ENCODE measurements at places on chromosomes 2 and 18. TPM values are rescaled to one million over a fixed set of nuclear protein-coding genes. Genes with fewer than 3 reads are reported as not detected.

Gene CCDC148
- not detected for total RNA-seq

Gene CD8B2
- total RNA-seq, result 0.10 TPM

Gene IKZF2
- 1.7 TPM for total RNA-seq

Gene HOXD4
- not detected for total RNA-seq

- H3K27me3 ChIP-seq, result no peaks in the 10 kb centered on the region
- H3K36me3 ChIP-seq, result no peaks in the 10 kb centered on the region
- no peak overlapping the region for H3K27ac ChIP-seq
- no peak overlapping the region for H3K4me3 ChIP-seq
These were observed 27.3 kb downstream of the SFXN5 start for GRCh38 chr2:73043929-73044832.

DNA sequence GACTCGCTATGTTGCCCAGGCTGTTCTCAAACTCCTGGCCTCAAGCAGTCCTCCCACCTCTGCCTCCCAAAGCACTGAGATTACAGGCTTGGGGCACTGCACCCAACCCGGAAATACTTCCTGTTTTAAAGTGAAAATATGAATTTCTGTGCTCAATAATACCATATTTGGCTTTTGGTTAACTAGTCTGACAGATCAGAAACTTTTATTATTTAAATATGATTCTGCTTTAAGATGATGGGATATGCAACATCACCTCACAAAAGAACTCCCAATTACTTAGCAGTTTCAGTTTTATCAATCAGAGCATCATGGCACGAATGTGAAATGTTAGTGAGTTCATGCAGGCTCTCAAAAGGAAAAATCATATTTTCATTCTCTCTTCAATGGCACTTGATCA, 120.6 kb downstream of the PTRHD1 start:
- H3K36me3 ChIP-seq, result peaks cover 13% of the 10 kb centered on the region
- no peak overlapping the region for H3K4me3 ChIP-seq
- no peak overlapping the region for H3K27ac ChIP-seq
- no peaks in the 10 kb centered on the region for H3K27me3 ChIP-seq
- peaks cover 6% of the 10 kb centered on the region for H3K4me1 ChIP-seq

GRCh38 chr2:199405241-199405640, 52.5 kb downstream of the SATB2 start:
- no peak overlapping the region for H3K4me3 ChIP-seq
- no peaks in the 10 kb centered on the region for H3K36me3 ChIP-seq
- DNase-seq, result no peak
- no peak overlapping the region for H3K27ac ChIP-seq

GRCh38 chr2:206873423-206873822, 65.9 kb upstream of the CPO start:
- no peak for DNase-seq
- no peak overlapping the region for H3K27ac ChIP-seq
- no peaks in the 10 kb centered on the region for H3K27me3 ChIP-seq
- no peak overlapping the region for H3K4me3 ChIP-seq

GRCh38 chr2:68124321-68124720, 33.4 kb upstream of the PNO1 start:
- no peaks in the 10 kb centered on the region for H3K36me3 ChIP-seq
- no peaks in the 10 kb centered on the region for H3K27me3 ChIP-seq
- peaks cover 2% of the 10 kb centered on the region for H3K4me1 ChIP-seq
- no peak overlapping the region for H3K4me3 ChIP-seq
- H3K27ac ChIP-seq, result no peak overlapping the region
- no peak for DNase-seq

Gene DNAJC5G
- total RNA-seq, result not detected

DNA sequence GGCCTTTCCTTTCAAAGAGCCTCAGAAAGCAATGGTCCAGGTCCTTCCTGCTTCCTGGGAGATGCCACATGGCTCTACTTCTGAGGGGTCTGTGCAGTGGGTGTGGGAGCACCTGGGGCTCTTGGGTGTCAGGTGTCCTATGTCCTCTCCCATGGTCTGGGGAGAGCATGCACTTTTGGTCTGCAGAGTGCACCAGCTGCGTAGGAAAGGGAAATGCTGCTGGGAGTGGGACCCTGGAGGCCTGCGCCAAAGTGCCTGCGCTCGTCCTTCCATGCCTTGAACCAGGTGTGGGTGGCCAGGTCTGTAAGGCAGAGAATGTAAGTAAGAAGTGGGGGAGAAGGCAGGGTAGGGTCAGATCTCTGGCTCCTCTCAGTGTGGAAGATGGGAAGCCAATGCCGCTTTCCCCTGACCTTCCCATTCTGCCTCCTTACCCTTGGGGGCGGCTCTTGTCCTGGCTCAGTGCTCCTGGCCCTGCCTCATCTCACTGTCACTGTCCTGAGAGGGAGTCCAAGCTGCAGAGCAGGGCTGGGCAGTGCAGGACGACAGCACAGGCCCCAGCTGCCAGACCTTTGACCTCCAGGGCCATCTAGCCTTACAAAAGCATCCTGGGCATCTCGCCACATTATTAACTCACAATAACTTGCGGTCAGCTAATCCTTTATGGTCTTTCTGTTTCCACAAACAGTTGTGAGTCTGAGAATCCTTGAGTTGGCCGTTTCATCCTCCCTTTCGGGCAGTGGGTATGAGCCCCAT, 6.6 kb upstream of the PROM2 start:
- no peak for DNase-seq
- no peaks in the 10 kb centered on the region for H3K4me1 ChIP-seq
- no peaks in the 10 kb centered on the region for H3K27me3 ChIP-seq
- H3K36me3 ChIP-seq, result no peaks in the 10 kb centered on the region

DNA sequence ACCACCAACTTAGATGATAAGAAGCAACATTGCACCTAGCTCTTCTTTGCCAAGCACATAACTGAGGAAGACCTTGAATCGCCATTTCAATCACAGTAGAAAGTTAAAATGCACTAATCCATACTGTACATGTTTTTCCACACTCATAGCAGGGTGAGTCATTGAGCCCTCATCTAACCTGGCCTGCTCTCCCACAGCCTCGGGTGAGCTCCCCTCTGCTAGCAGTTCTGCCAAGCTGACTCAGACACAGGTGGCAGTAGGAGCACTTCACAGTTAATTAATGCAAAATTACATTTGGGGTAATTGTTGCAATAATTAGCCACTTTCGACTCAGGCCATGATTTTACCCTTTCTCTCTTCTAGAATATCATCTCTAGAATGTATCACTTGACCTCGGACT, 1632.8 kb upstream of the CELF4 start:
- no peak for DNase-seq
- H3K4me3 ChIP-seq, result no peak overlapping the region
- H3K36me3 ChIP-seq, result no peaks in the 10 kb centered on the region
- no peaks in the 10 kb centered on the region for H3K27me3 ChIP-seq

Gene UBE2F
- 45.5 TPM for total RNA-seq

DNA sequence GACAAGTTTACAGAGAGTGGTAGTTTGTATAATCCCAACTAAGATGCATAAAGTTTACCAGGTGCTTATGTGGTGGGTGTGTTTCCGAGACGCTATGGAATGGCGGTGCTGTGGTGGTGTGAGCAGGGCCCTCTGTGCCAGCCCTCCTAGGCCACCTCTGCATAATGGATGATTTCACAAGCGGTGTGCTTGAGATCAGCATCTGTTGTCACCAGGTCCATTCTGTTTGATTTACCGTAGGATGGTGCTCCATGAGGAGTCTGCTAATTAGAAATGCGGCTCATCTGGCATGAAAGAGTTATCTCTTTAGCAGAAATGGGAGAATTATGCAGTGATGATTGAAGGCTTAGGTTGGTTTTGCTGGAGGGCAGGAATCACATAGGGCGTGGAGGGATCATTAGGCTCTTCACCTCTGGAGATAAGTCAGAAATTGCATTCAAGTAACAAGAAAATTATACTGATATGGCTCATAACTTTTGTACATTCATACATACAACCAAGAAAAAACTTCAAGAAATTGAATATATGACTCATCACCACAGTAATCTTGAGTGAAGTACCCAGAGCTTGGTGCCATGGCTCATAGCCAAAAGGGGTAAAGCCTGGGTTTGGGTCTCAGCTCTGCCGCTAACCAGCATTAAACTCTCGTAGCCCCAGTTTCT, 41.4 kb downstream of the CRIM1 start:
- no peaks in the 10 kb centered on the region for H3K36me3 ChIP-seq
- no peak for DNase-seq
- no peaks in the 10 kb centered on the region for H3K4me1 ChIP-seq
- no peak overlapping the region for H3K4me3 ChIP-seq

DNA sequence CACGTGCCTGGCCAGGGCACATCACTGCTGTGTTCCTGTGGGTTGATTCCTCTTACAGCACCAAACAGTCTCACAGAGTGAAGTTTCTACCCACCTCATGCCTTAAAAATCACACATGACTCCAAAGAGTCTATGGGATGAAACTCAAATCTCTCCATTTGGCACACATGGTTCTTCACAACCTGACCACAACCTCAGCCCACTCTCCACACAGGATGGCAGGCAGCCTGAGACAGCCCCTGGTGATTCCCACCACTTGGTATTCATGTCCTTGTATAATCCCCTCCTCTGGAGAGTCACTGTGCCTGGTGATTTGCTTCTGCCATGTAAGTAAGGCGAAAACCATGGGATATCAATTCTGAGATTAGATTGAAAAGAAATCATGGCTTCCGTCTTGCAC, 46.2 kb downstream of the LBH start:
- no peak overlapping the region for H3K27ac ChIP-seq
- peak; percentile 34 for DNase-seq
- H3K4me1 ChIP-seq, result peaks cover 53% of the 10 kb centered on the region

GRCh38 chr2:23632386-23632785, 247.4 kb downstream of the KLHL29 start:
- H3K4me3 ChIP-seq, result no peak overlapping the region
- no peaks in the 10 kb centered on the region for H3K4me1 ChIP-seq
- no peak overlapping the region for H3K27ac ChIP-seq
- H3K36me3 ChIP-seq, result no peaks in the 10 kb centered on the region

DNA sequence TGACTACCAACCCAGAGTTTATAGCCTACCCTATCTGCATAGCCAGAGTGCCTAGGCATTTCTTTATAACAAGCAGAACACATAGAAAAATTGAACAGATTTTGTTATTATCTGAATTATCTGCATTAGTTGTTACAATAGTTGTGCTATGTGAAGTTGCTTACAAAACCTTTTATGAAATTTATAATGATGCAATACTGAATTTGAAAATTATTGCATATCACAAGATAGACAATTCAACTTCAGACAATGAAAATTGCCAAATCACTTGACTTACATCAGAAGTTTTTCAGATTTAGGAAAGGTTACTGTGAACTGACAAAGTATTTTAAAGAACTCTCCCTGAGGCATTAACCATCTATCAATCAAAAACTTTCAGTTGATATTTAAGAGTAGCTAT, 437.9 kb upstream of the PIK3C3 start:
- no peak overlapping the region for H3K27ac ChIP-seq
- H3K36me3 ChIP-seq, result no peaks in the 10 kb centered on the region
- no peaks in the 10 kb centered on the region for H3K4me1 ChIP-seq
- H3K4me3 ChIP-seq, result no peak overlapping the region

DNA sequence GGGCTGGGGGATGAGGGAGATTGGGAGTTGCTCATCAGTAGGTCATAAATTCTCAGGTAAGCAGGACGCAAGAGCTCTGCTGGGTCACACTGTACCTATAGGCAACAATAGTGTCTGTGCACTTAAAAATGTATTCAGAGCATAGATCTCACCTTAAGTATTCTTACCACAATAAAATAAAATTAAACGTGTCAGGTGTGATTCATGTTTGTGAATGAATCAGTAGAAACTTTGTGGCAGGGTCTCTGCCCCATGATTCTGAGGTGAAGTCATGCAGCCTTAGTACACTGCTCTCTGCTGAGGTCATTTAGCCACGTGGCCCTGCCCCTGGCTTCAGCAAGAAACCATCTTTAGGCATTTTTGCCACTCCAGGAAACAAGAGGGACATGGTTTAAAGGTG, 253.8 kb downstream of the FBXO15 start:
- no peaks in the 10 kb centered on the region for H3K36me3 ChIP-seq
- H3K27me3 ChIP-seq, result peaks cover 7% of the 10 kb centered on the region
- H3K4me3 ChIP-seq, result no peak overlapping the region
- no peaks in the 10 kb centered on the region for H3K4me1 ChIP-seq
- H3K27ac ChIP-seq, result no peak overlapping the region
- no peak for DNase-seq

DNA sequence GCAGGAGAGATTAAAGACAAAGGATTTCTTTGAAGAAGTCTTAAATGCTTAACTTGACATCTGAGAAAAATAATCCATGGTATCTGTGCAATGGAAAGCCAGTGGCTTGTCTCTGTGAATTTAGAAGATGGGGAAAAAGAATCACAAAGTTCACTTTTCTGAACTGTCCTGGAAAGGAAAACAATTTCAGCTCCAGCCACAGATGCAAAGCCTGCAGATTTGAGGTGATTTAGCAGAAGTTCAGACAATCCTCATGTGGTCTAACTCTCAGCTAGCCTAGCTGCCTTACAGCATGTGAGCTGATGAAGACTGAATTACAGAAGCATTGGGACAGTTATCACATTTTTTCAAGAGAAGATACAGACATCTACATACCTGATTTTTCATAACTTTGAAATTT, 126.7 kb upstream of the ITGB6 start:
- H3K27ac ChIP-seq, result peak overlapping the region; percentile 28
- no peak overlapping the region for H3K4me3 ChIP-seq
- H3K27me3 ChIP-seq, result no peaks in the 10 kb centered on the region

GRCh38 chr2:196278491-196278911, 107.1 kb upstream of the STK17B start:
- peak; percentile 75 for DNase-seq
- H3K4me1 ChIP-seq, result peaks cover 66% of the 10 kb centered on the region
- no peaks in the 10 kb centered on the region for H3K27me3 ChIP-seq

Measured in activated naive CD4-positive, alpha-beta T cell treated with anti-CD3 and anti-CD28 coated beads for 36 hours (primary cell).